ENCODE measurements at places on chromosomes 4 and X.

DNA sequence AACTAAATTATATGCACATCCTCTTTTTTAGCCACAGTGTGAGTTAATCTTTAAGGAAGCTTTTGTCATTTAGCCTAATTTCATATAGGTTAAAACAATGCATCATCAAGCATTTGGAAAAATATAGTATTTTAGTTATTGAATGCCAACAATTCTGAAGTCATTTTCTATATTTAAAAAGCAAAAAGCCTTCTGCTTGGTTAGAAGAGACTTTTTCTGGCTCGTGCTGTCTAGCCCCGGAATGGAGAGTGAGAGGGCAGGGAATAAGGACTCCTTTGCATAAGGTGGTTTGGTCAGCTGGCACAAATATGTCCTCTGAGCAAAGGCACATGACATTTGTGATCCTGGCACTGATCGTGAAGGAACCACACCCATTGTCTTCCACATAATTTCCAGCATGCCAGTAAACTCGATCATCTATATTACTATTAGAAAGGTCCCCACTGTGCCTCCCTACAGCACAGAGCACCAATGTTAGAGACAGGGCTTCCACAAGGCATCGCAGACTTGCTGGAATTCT, 393.7 kb upstream of the INTU start:
- no peak for DNase-seq

GRCh38 chr4:109497511-109497910, 62.5 kb upstream of the MCUB start:
- no peak for DNase-seq

DNA sequence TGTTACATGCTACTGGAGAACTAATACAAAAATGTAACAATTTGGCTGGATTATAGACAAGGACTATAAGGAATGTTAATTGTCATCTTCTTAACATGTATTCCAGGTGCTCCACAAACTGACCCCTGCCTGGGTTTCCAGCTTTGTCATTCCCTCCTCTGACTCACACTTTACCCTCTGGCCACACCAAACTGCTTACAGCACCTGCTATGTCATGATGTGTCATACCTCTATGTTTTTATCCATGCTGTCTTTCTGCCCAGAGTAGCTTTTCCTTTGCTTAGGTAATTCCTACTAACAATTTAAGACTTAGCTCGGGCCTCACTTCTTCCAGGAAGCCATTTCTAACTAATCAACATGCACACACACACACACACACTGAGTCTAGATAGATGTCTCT, 14.0 kb upstream of the SHROOM4 start:
- DNase-seq = no peak

GRCh38 chrX:71514367-71515037, 18.4 kb upstream of the OGT start:
- no peak for DNase-seq

- DNase-seq = no peak
Observed at GRCh38 chrX:150200361-150200760, 162.8 kb upstream of the MAMLD1 start.

GRCh38 chr4:168304744-168305459, 13.7 kb downstream of the DDX60 start:
- DNase-seq = peak; percentile 40

DNA sequence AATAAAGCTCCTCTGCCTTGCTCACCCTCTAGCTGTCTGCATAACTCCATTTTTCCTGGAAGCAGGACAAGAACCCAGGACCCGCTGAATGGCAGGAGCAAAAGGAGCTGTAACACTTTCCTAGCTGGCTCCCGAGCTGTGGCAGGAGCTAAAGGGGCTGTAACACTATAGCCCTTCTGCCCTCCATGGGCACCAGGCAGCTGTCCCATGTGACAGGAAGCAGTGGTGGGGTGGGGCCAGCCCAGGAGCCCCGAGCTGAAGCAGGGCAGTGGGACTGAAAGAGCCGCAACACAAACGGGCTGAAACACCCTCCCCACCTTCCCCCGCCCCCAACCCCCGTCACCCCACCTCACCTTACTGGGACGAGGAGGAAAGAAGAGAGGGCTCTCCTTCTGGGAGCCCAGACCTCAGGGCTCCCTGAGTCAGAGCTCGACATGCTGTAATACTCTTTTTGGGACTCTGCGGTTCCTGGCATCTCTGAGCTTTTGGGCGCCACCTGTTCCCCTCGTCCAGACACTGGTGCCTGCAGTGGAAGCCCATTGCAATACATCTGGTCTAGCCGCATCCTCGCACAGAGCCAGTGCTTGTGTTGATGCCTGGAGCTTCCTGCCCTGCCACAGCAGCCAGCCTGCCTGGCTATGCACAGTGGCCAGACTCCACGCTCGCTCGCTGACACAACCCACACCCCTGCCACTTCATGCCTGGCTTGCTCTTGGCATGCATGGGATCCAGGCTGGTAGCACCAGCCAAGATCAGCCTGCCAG, 39.4 kb downstream of the PPM1K start:
- no peak for DNase-seq

DNA sequence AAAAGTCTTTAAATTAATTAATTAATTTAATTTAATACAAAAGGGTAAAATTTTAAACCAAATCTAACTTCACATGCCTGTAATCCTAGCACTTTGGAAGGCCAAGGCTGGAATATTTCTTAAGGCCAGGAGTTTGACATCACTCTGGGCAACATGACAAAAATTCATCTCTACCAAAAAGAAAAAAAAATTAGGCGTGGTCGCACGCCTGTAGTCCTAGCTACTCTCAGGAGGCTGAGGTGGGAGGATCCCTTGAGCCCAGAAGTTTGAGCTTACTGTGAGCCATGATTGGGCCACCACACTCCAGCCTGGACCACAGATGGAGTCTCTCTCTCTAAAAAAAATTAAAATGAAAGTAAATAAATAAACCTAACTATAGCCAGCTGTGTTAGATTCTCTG, 39.2 kb upstream of the ANTXR2 start:
- DNase-seq = peak; percentile 50

DNA sequence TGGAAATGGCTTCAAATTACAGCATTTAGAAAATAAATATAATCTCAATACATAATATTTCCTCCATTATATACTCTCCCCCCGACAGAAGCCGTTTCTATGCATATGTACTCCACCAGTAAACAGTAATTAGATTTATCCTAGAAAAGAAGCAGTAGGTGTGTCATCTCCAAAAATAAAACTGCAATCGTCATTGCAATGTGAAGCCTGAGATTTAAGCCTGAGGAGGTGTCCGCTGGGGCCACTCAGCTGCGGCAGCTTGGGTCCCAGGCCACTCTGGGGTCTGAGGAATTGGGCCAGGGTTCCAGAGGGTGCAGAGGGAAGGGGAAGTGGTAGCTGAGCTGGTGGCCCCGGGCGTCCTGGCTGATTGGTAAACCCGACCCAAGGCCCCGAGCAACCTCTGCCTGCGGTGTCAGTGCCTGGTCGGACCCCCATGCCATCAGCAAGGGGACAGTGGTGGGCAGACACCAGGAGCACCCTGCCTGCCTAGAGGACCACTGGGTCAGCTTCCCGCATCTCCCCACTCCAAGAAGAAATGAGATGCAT, 7.8 kb upstream of the MXD4 start:
- DNase-seq = no peak

GRCh38 chr4:184196730-184197385, 20.8 kb downstream of the ENPP6 start:
- no peak for DNase-seq

GRCh38 chr4:15805583-15806517, 27.7 kb downstream of the CD38 start:
- DNase-seq = peak; percentile 76

DNA sequence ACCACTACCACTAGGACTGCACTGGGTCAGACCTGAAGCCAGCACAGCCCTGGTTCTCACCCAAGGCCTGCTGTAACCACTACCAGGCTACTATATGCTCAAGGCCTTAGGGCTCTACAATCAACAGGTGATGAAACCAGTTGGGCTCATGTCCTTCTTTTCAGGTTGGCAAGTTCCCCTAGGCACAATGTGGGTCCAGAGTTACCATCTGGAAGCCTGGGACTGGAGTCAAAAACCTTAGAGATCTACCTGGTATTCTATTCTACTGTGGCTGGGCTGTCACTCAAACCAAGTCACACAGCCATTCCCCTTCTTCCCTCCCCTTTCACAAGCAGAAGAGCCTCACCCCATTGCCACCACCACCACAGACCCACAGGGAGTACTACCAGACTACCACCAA, 175.6 kb downstream of the RELL1 start:
- no peak for DNase-seq

- DNase-seq = no peak
Observed at GRCh38 chrX:149274516-149275105, 230.5 kb downstream of the IDS start.

GRCh38 chr4:161148051-161148450, 1015.7 kb downstream of the FSTL5 start:
- DNase-seq = no peak

DNA sequence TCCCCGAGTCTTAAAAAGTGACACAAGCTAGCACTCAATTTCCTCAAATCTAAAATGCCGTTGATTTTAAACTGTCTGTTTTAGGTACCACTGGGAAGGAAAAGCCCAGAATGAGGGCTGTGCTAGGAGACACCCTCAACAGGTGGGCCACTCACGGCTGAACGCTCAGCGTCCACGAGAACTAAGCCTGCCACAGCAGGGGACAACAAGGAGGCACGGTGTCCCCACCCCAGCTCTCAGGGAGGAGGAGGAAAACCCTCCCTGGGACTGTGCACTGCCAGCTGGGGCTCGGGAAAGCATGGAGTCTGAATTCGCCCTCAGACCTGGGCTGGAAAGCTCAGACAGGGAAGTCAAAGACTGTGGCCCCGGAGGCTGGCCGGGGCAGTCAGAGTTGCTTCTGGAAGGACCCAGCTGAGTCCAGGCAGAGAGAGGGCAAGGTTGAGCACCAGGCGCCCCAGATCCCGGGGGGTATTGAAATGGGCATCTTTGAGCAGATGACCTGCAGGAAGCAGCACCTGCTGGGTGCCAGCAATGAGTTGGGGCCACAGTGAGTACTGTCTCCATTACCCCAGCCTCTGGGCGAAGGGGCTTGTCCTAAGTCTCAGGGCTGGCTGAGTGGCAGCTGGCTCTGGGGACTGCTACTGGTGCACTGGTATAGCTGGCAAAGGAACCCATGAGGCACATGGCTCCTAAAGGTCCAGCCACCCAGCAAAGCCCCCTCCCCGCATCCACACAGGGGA, 769 bp upstream of the CPZ start:
- no peak for DNase-seq

GRCh38 chr4:85866508-85866907, 391.6 kb downstream of the ARHGAP24 start:
- peak; percentile 18 for DNase-seq

- DNase-seq = no peak
Observed at GRCh38 chr4:63218856-63219255, 1190.4 kb downstream of the TECRL start.

DNA sequence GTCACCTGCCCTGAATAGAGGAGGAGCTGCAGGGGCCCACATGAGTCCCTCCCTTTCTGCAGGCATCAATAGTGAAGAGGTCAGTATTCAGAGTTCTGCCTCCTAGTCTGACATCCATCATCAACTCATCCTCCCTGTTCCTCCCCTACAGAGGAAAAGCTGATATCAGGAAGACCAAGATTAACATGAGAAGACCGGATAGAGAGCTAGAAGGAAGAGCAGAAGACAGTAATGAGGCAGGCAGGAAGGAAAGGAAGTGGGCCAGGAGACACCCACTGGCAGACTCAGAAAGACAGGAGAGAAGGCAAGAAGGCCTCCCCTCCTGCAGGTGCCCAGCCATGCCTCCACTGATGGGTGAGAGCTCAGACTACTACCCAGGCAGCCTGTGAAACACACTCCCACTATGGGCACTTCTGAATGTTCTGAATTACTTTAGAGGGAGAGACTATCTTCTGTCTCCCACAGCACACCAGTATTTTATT, 74.6 kb downstream of the CC2D2A start:
- DNase-seq = no peak

GRCh38 chr4:77204621-77205020, 47.6 kb downstream of the CCNG2 start:
- no peak for DNase-seq

DNA sequence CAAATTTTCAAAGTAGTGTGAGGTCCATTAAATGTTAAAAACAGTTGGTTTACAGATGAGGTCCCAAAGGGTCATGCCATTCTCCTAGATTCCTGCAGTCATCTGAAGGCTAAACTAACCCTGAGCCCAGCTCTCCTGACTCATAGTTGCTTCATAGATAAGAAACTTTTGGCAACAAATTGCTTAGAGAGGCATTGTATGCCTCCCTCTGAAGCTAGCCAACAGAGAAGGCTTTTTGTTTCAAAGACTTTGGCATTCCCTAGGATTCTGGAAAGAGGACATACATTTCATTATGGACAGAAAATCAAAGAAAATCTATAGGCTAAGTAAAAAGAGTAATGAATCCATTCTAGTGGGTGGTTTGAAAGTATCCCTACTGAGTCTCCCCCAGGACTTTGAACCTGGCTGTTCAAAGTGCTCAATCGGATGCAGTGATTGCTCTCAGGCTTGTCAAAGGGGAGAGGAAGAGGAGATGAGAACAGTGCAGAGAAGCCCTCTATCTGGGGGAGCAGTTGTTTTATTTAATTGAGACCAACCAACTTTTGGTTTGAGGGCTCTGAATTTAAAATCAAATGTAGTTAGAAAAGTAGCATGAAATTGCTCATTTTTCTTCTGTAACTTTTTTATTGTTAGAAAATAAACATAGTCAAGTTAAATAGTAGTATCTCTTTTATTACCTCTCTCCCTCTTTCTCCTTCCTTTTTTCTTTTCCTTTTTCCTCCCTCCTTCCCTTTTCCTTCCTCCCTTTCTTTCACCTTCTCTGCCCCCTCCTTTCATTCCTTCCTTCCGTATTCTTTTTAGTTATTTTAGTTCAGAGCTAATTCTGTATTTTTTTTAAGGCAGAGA, 72.3 kb upstream of the ZNF518B start:
- peak; percentile 72 for DNase-seq

DNA sequence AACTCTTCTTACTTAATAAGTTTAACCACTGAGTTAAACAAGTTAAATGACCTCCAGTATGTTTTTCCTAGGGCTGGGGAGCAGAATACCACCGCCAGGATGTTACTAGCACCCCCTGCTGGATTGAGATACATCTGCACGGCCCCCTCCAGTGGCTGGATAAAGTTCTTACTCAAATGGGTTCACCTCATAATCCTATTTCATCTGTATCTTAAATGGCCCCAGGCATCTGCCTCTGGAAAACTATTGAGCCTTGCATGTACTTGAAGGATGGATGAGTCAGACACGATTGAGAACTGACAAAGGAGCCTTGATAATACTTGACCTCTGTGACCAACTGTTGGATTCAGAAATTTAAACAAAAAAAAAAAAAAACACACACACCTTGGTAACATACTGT, 61.5 kb upstream of the MMAA start:
- peak; percentile 82 for DNase-seq
